ENCODE measurements at places on chromosomes 16 and 17. TPM values are rescaled to one million over a fixed set of nuclear protein-coding genes. Genes with fewer than 3 reads are reported as not detected.

- DNase-seq, result no peak
Measured at GRCh38 chr16:89135971-89136765, 35.4 kb upstream of the CDH15 start.

GRCh38 chr16:27994686-27995085, 68.8 kb downstream of the GSG1L start:
- no peak for DNase-seq

GRCh38 chr17:49122566-49122965, 10.0 kb upstream of the B4GALNT2 start:
- no peak for DNase-seq

DNA sequence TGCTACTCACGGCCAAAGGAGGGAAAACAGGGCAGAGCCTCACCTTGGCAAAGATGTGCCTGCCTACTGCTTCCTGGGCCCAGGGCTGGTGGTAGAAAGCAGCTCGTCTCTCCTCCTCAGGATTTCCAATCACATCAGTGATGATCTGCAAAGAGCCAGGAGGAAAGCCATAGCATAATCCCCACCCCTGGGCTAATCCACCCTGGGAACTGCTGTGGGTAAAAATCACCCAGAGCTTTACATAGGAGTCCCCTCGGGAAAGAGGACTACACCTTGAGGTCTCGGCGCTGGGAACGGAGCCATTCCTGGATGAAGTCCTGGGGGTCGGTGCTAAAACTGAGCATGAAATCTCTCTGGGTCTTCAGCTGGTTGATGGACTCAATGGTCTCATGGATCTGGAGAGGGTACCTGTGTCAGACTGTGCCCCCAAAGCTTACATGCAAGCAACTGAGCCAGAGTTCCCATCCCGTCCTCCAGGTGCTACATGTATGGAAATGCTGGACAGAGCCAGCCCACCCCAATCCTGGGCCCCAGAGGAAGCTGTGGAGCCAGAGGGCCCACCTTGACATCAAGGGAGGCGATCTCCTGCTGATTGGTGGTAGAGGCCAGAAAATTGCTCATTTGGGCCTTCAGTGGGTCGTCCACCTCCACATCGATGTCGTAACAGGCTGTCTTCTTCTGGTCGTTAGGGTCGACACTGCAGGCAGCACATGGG, 5.7 kb upstream of the FTSJ3 start:
- no peak for DNase-seq

PHB1 gene
- total RNA-seq, result 136 TPM

DNA sequence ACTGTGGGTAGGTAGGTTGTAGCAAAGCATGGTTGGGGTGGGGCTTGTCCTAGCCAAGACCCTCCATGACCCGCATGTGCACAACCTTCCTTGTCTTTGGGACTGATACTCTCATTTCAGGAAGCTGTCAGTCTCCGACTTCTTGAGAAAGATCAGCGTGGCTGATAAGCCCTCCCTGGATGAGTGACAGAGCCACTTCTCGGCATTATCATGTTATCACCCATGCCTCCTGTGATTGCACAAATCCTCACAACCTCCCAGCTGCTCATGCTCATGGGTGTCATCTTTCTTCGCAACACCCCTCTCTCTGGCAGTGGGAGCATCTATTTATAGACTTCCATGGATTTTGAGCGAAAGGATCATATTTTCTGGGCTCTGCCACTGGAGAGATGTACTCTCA, 314.2 kb downstream of the FOXL1 start:
- no peak for DNase-seq

GRCh38 chr17:37610971-37611370, 1.8 kb upstream of the SYNRG start:
- DNase-seq, result no peak

DNA sequence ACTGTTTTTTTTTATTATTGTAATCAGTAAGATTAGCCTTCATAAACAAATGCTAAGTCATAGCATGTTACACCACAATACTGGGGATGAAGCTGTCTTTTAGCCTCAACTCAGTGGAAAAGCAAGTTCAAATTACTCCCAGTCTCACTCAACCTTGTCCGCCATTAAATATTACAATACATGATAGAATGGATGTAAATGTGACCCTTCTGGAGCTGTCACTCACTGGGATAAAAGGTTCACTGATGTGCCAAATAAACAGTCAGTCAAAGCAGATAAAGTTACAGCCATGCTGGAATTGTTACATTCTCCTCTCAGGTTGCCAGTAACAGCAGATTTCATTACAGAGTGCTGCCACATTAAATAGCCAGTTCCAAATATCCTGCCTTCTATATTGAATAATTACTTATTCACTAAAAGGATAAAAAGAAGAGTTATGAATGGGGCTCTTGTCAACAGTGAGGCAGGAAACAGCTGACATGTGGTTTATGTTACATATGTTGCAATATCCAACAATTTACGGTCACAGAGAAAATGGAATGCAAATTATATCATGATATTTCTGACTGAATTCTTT, 53.4 kb downstream of the BRIP1 start:
- no peak for DNase-seq

- no peak for DNase-seq
Measured at GRCh38 chr17:6894206-6894528, 62.6 kb upstream of the TEKT1 start.

DNA sequence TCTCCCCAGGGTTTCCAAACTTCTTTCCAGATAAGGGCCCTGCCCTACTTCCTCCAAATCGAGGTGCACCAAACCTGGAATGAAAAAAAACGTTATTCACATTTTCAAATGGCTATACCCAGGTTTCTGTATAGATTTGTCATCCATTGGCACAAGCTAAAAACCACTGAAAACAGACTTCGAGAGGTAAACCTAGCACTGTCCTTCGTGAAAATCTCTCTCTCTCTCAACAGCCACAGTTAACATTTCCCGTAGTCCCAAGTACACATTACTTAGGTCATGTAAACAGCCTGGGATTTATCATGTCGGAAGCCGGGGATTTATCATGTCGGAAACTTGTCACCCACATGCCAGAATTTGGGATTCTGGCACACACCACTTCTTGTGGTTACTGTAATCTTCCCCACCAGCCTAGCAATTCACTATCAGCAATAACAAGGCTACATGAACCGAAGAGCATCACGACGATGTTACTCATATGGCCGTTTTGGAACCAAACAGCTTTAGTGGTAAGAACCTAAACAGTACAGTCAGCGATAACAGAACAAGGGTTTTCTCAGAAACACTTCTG, 1.2 kb downstream of the DDX5 start:
- peak; percentile 39 for DNase-seq

GRCh38 chr17:76566988-76567431, 18.6 kb downstream of the ST6GALNAC2 start:
- DNase-seq, result no peak

- no peak for DNase-seq
Measured at GRCh38 chr17:67548693-67549092, 169.0 kb upstream of the NOL11 start.

- DNase-seq, result no peak
Measured at GRCh38 chr16:55444754-55445485, 34.1 kb upstream of the MMP2 start.

LGALS9B gene
- not detected for total RNA-seq

GRIN2A gene
- 4.9 TPM for total RNA-seq

ACD gene
- total RNA-seq, result 27.9 TPM

GRCh38 chr16:51834133-51834532, 683.1 kb upstream of the SALL1 start:
- no peak for DNase-seq

- no peak for DNase-seq
Measured at GRCh38 chr16:88784856-88785105, 239 bp downstream of the PIEZO1 start.

PLD2 gene
- total RNA-seq, result 77.3 TPM

GRCh38 chr17:73248532-73248931, 13.1 kb downstream of the CPSF4L start:
- no peak for DNase-seq

DNA sequence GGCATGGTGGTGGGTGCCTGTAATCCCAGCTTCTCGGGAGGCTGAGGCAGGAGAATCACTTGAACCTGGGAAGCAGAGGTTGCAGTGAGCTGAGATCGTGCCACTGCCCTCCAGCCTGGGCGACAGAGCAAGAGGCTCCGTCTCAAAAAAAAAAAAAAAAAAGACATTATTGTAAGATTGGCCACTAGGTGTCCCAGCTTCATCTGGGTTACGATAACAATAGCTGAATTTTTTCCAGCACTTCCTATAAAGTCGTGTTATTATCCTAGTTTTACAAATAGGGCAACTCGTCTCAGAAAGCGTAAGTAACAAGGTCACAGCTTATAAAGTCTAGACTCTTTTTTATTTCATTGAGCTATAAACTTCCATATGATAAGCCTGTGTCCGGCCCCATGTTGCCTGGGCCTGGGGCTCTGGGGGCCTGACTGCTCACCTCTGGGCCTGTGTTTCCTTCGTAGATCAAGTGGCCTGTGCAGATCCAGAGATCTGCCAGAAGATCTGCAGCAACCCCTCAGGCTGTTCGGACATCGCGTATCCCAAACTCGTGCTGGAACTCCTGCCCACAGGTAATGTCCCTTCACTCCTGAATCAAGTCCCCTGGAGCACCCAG, 60.5 kb downstream of the SLC5A11 start:
- no peak for DNase-seq

DNA sequence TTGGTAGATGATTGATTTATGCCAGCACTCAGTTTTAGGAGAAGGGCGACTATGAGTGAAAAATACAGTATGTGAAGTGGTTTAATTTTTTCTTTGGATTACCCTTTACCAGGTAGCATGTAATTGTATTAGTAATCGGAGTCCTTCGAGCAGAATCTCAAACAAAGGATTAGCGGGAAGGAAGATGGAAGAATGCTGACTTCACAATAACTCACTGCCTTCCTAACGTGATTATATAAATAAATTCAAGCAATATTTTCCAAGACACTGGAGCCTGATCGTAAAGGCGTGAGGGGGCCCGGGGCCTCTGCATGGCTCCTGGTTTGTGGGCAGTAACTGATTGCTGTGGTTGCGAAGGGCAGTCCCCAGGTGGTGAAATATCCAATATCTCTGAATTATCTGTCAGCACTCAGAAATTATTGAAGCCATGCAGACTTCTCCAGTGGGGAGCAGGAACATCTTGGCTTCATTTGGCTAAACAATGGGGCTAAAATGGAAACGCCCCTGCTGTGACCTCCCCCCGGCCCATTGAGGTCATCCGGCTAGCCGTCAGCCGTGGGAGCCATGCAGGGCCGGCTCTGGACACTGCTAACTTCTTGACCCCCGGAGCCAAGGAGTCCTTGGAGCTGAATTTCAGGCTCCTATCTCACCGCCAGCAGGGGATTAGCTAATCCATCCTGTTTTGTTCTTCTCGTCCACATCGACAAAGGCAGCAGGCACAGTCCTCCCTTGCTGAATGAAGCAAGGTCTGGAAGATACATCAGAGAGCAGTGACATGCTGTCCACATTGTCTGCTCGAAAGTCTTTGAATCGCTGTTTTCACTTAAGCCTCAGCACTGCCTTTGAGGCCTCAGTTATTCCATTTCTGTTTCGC, 295.9 kb upstream of the N4BP1 start:
- DNase-seq, result no peak

DNA sequence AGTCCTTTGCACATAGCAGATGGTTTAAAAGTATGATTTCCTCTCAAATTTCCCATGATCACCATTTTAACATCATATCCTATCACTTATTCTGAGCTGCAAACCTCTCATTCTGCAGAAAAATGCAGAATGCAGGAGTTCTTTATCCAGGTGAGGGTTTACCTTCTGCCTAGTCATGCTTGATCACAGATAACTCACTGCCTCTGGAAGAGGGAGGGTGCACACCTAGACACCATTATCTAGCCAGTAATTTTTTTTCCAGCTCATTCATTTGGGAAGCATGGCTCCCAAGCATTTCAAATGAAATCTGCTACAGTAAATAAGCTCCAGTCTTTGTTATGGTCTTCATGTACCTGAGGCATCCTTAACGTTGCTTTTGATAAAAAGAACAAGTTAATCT, 38.0 kb downstream of the RFFL start:
- no peak for DNase-seq

AANAT gene
- not detected for total RNA-seq

DNA sequence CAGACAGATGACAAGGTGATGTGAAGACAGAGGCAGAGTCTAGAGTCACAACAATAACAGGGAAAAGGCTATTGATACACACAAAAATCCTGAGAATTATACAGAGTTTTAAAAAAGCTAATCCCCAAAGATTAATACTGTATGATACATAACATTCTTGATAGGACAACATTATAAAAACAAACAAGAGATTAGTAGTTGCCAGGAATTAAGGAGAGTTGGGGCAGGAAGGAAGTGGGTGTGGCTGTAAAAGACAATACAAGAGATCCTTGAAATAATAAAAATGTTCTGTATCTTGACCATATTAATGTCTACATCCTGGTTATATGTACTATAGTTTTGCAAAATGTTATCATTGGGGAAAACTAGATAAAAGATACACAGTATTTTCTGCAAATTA, 309.5 kb upstream of the PMFBP1 start:
- DNase-seq, result no peak

GJC1 gene
- total RNA-seq, result 54.5 TPM

GRCh38 chr16:79920685-79921084, 320.1 kb upstream of the MAF start:
- no peak for DNase-seq

DNA sequence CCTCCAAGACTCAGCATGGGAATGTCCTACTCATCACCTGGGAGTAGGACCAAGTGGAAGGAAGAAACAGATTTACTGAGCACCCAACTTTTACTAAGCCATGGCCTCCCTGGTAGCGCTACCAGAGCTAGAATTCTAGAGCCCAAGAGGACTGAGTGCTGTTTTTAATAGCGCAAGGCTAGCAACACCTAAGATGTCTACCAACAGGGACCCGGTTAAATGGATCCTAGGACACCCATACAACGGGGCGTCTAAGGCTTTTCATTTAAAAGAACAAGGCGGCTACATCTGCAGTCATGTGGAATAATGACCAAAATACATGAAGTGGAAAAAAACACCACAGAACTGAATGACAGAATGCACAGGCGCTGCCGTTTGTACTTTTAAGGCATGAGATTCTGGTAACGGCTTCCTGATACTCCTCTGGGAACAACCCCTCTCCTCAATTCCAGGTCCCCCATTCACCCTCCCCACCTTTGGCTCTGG, 5.1 kb downstream of the GGA2 start:
- DNase-seq, result no peak

GRCh38 chr17:48639136-48639535, 13.0 kb upstream of the HOXB9 start:
- no peak for DNase-seq

DNA sequence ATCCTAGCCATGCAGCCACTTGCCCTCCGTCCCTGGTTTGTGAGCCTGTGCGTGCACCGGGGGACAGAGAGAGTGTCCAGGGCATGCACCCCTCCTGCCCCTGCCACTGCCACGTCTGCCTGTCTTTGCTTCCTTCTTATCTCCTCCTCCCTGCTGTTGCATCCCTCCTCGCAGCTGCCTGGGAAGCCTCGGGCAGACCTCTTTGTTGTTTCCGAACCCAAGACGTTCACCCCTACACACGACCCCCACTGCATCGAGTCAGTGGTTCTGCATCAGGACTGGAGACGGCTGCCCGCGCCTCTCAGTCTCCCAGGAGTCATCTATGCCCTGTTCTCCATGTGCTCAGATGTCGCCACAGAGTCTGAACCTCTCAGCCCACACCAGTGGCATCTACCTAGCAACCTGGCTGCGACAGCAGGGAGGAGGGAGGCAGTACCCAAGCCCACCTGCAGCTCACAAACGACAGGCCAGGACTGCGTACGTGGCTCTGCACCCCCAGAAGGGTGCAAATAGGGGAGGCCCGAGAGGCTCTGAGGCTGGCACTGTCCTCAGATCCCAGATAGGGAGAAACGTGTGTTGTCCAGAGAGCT, 5.2 kb downstream of the TIMP2 start:
- DNase-seq, result no peak

ATP2A3 gene
- 4.6 TPM for total RNA-seq

GRCh38 chr16:51072591-51072990, 78.5 kb downstream of the SALL1 start:
- DNase-seq, result no peak

JUP gene
- total RNA-seq, result 205 TPM

SLC5A10 gene
- 0.25 TPM for total RNA-seq

STH gene
- total RNA-seq, result not detected

Data from mesothelial cell of epicardium (in vitro differentiated cells).